Fibroblast of villous mesenchyme (primary cell): ENCODE measurements at places on chromosomes 6 and 20.

- no peak for DNase-seq
Measured at GRCh38 chr20:13338999-13339411, 117.9 kb downstream of the ISM1 start.

- no peak for DNase-seq
Measured at GRCh38 chr6:168704678-168705077, 263.7 kb downstream of the SMOC2 start.

DNA sequence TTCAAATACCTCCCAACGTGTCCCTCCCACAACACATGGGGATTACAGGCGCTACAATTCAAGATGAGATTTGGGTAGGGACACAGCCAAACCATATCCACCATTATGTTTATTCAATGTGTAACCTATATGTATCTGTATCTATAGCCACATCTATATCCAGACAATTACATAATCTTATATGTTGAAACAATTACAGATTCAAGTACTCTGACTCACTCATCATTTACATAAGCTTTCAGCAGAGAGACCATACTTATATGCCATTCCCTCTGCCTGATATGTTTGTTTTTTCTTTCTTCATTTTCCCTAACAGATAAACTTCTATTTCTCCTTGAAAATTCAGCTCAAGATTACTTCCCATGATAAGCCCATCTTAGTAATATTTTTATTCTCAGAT is 163.6 kb downstream of the LAMA2 start:
- no peak for DNase-seq

GRCh38 chr20:5596401-5597193 is 153.6 kb upstream of the SHLD1 start:
- DNase-seq: no peak

- no peak for DNase-seq
Measured at GRCh38 chr6:168791917-168792316, 350.9 kb downstream of the SMOC2 start.

- DNase-seq: no peak
Measured at GRCh38 chr6:157560691-157561413, 179.9 kb downstream of the ZDHHC14 start.

- DNase-seq: peak; percentile 57
Measured at GRCh38 chr6:52392944-52393343, 27.2 kb upstream of the EFHC1 start.

- no peak for DNase-seq
Measured at GRCh38 chr20:3749689-3750531, 17.4 kb downstream of the HSPA12B start.

GRCh38 chr6:10099529-10100140 is 315.2 kb downstream of the TFAP2A start:
- no peak for DNase-seq

GRCh38 chr6:107248147-107248546 is 132.8 kb upstream of the BEND3 start:
- DNase-seq: no peak

DNA sequence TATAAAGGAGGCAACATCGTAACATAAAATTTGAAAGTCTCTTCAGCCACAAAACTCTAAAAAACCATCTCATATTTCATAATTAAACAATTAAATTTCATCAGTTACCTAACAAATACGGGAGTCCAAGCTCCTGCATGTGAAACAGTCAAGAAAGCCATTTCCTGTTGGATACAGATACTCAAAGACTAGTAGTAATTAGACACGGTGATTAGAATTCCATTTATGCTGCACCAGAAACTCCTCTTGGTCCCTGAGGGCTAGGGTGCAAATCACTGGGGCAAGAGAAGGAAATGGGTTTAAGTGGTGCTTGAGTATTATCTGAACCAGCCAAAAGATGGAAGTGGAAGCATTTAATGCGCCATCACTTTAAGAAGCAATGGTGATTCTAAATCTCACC is 27.4 kb downstream of the TRAM2 start:
- DNase-seq: no peak

DNA sequence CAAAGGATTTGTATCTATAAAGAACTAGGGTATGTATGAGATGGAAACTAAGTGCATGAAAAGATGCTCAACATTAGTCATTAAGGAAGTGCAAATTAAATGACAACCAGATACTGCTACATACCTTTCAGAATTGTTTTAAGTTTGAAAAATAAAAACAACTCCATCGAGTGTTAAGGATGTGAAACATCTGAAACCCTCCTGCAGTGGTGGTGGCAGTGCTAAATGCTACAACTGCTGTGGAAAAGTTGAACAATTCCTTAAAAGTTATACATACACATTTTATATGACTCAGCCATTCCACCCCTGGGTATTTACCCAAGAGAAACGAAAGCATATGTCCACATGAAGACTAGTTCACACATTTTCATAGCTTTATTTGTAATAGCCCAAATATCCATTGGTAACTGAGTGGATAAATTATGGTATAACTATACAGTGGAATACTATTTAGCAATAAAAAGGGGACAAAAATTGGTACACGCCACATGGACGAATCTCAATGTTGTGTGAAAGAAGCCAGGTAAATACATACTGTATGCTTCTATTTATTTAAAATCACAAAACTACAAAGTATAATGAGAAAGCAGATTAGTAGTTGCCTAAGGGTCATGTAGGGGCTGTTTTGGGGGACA is 10.6 kb downstream of the ARMH2 start:
- DNase-seq: peak; percentile 18

- no peak for DNase-seq
Measured at GRCh38 chr20:18672834-18673233, 85.0 kb downstream of the DTD1 start.

- DNase-seq: no peak
Measured at GRCh38 chr20:63165356-63166192, 50.4 kb downstream of the YTHDF1 start.

DNA sequence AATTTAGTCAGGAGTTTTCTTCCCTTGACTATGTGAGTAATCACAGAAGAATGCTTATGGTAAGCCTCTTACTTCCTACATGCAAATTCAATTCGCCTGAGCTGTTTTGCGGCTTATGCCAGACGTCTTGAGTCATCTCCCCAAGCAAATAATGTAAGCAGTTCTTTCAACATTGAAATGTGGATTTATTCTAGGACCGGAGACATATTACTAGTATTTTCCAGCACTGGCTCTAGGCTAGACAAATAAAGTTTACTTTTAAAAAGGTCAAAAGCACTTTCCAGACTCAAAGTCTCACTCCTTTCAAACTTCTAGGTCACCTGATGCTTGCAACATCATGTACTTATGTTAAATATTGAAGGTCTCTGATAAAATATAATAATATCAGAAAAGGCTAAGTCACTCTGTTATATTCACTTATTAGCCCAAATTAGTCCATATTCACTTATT is 38.1 kb upstream of the NOX3 start:
- peak; percentile 99 for DNase-seq

- no peak for DNase-seq
Measured at GRCh38 chr20:32988008-32988407, 16.2 kb downstream of the SUN5 start.

DNA sequence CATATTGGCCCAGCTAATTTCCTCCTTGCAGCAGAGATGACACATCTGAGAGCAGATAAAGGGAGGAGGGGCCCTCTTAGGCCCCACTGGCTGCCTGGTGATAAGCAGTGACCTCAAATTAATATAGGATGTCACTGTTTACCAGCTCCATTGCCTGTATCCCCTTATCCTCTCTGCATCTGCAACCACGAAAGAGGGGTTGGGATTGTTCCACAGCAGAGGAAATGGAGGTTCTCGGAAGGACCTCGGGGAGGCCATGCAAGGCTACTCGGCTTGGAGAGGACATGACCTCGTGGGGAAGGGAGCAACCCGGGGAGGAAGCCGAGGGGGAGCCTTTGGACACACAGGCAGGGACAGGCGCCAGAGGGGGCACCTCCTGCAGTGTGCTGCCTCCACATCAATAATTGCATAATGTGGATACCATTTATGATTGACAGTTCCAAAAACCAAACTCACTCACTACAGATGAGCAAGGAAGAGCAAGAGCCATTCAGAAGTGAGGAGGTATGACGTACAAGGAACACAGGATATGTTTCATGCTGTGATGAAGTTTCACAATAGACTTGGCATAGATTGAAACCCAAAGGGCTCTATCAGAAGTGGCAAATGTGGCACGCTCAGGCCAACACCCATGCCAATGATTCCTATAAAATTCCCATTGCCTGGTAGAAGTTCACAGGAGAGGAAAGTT is 177.2 kb upstream of the RNF24 start:
- no peak for DNase-seq

DNA sequence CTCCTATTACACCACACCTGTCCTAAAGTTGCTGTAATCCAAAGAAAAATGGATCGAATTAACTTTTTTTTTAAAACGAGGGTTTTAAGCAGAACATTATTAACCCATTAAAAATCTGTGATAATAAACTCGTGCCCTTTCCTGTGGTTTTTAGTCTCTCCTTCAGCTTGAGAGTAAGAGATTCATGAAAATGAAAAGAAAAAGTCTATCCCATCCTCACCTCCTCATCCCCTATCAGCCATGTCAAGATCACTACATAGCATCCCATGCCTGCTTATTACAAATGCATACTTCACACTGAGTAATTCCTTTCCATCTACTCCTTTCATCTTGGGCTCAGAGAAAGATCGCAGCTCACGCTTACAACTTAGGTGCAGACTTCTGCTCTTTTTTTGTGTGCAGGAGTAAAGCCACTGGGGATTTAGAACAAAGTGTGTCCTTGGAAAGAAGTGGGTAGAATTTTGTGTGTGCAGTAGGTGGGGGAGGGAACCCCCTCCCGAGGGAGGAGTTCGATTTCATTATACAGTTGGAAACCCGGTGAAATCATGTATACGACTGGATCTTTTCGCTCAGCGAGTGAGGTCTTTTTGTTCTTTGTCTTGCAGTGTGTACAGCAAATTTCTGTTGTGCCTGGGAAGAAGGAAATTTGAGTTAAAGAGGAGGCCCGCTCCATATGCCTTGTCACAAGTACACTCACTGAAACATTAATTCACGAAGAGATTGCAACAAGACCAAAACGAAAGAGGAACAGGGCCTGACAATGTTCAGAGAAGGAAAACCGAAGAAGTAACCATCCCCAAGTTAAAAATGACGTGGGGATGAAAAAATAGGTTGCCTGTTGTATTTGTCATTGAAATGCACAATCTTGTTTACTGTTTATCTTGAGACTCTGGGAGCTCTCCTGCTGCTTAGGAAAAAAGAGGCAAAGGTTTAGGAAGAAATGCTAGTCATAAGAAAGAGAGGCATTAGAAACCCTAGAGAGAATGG is 146.5 kb upstream of the ZNF217 start:
- DNase-seq: peak; percentile 62

GRCh38 chr6:19999319-20000191 is 162.4 kb downstream of the ID4 start:
- DNase-seq: no peak

- no peak for DNase-seq
Measured at GRCh38 chr20:25325073-25325472, 65.6 kb downstream of the ABHD12 start.

DNA sequence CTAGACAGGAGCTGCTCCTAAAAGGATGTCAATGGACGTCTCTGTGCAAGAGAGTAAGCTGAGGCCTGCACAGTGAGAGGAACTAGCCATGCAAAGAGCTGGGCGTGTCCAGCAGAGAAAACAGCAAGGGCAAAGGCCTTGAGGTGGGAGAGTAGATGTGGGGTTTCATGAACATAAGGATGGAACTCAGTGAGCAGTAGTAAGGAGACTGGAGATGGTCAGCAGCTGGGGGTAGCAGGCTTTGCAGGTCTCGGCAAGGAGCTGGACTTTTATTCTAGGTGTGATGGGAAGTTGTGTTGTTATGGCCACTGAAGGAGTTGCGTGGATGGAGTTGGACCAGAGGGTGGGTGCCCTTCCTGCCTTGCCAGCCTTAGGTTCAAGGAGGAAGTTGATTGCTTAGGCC is 90.7 kb upstream of the SIRPA start:
- no peak for DNase-seq

GRCh38 chr20:59042151-59042795 is at the start of gene PRELID3B:
TSS of gene PRELID3B (minus strand) at chr20:59042786. CDS start at chr20:59042730, 56 bp downstream.
- peak; percentile 39 for DNase-seq

DNA sequence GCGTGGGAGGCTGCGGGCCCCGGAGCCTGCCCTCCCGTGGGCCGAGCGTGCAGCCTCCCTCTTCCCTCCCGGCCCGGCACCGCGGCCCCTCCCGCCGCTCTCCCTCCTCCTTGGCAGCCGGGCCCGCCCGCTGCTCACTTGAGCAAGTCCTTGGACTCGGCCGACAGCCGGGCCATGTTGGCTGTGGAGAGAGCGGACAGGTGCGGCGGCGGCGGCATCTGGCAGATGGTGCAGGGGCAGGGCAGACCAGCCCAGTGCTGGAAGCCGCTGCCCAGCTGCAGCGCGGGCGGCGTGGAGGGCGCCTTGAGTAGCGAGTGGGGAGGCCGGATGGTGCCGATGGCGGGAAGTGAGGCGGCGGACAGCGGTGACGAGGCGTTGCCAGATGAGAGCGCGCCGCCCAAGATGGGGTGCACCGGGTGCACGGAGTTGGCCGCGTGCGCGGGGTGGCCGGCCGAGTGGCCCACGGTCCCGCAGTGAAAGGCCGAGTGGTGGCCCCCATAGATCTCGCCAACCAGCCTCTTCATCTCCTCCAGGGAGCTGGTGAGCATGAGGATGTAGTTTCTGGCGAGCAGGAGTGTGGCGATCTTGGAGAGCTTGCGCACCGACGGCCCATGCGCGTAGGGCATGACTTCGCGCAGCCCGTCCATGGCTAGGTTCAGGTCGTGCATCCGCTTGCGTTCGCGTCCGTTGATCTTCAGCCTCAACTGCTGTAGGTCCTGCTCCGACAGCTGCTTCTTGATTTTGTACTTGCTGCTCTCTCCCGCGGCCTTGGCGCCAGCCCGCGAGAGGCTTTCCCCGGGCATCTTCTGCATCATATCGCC is 766 bp downstream of the OLIG3 start:
- no peak for DNase-seq

GRCh38 chr6:51626391-51626790 is 461.0 kb downstream of the PKHD1 start:
- no peak for DNase-seq

GRCh38 chr20:43959079-43959919 is 44.6 kb downstream of the TOX2 start:
- DNase-seq: peak; percentile 68

- peak; percentile 82 for DNase-seq
Measured at GRCh38 chr20:3407771-3408637, 535 bp upstream of the DNAAF9 start.

DNA sequence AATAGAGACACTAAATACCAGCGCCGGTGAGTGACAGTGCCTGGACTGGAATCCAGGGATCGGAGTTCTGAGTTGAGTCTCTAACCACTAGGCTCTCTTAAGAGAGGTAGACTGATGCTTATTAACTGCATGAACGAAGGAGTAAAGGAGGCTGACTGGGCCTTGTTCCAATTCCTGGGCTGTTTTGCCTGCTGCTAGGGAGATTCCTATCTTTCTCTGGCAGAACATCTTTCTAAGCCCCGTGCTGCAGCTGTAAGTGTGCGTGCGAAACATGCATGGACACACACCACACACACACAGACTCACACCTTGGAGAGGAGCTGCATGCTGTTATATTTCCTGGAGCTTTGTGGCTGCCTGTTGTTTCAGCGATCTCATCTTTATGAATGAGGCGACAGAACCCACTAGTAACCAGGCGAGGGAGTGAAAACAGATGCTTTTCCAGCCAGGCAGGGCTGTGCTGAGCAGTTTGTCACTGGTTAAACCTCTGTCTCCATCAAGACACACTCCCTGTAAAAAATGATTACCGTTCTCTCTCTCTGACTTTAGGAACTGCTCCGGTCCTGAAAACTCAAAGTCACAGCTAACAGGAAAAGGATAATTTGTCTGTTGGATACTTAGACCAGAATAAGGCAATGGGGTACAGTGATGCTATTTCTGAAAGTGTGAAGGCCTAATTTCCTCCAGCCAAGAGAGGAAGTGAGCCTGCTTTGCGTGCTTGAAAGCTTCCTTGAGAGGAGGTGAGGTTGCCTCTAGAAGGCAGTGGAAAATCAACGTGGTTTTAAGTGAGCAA is 157.4 kb upstream of the ZNF217 start:
- DNase-seq: peak; percentile 94
